ENCODE measurements at places on chromosomes 12 and 14.

DNA sequence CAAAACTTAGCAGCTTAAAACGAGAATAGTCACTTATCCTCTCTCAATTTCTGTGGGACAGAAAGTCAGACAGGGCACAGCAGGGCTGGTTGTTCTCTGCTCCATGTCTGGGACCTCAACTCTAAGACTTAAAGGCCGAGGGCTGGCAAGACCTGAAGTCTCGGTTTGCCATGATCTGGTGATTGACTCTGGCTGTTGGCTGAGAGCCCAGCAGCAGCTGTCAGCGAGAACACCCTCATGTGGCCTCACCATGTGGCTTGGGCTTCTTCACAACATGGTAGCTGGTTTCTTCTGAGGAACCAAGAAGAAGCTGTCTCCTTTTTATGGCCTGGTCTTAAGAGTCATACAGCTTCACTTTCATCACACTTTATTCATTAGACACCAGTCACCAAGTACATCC, 1.7 kb upstream of the VASH1 start:
- no peak for DNase-seq

DNA sequence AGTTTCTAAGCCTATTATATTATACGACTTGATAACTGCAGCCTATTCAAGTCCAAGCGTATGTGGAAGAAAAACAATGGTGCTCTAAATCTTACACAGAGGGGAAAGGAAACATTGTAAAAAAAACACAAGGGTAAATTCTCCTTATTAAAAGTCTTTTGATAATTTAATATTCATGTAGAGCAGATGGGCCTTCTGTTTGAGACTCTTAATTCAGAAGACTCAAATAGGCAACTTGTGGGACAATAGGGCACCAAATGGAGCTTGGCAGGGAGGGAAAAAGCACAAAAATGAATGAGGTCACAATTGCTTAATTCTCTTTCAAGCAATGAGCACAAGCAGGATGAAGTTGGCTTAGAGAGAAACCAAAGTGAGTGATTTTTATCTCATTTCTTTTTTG, 159.4 kb downstream of the NELL2 start:
- no peak for DNase-seq

DNA sequence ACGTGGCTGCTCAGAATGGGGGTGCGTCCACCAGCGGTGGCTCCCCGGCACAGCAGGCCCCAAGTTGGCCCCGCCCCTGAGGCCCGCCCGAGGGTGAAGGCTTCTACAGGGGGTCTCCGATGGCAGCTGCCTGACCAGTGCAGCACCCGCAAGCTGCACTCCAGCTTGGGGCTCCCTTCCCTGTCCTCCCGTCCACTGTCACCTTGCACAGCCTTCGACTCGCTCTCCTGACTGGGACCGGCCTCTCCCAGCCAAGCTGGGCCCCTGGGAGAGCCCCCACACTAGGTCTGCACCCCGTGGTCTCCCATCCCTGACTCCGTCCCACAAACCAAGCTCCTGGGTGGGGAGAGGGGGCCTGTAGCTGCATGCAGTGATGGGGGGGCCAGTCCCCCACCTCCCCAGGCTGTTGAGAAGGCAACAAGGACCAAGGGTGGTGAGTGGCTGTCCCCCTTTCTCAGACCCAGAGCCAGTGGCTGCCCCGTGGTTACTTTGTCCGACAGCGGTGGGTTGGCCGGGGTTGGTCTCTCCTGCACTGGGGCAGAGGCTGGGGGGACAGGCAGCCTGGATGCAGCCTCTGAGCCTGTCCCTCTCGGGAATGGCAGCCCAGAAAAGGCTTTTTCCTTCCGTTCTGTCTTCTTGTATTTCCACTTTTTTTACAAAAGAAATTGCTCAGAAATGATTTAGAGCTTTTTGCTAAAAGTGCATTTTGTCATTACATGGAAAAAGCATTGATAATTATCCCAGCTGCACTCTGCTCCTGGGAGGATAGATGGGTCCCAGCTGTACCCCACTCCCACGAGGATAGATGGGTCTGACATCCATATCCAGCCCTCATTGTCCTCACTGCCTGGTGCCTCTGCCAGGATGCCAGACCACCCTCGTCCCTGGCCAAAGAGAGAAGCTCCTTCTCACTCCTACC, 217.0 kb downstream of the KIF26A start:
- no peak for DNase-seq

GRCh38 chr12:76446090-76446489, 97.9 kb upstream of the BBS10 start:
- no peak for DNase-seq

DNA sequence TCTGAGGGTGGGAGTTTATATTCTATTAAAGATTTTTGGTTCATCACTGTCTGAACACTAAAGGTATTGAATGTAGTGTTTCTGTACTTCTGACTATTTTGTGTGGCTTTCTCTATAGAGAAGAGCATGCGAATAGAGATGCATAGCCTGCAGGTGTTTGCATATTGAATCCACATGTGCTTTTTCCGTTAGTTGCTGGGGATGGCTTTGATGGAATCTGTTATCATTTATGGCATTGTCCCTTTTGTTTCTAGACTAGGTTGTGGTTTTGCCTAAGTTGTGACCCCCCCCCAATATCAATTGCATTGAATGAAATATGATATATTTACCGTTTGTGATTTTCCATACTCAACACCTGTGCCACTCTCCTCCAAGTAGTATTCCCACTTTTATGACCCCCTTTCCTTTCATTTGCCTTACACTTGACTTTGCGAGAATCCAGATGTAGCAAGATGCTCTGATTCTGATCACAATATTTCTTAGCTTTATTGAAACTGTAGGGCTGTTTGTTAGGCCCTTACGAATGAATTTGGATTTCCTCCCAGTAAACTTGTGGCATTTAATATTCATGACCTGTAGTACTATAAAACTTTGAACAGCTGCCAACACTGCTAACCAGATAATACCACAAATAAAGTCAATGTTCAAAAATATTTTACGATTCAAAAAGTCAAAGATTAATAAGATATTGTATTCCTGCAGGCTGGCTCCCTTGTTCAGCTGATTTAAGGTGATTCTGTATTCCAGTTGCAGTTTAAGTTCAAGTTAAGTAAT, 176.4 kb downstream of the TMTC2 start:
- DNase-seq, result no peak

DNA sequence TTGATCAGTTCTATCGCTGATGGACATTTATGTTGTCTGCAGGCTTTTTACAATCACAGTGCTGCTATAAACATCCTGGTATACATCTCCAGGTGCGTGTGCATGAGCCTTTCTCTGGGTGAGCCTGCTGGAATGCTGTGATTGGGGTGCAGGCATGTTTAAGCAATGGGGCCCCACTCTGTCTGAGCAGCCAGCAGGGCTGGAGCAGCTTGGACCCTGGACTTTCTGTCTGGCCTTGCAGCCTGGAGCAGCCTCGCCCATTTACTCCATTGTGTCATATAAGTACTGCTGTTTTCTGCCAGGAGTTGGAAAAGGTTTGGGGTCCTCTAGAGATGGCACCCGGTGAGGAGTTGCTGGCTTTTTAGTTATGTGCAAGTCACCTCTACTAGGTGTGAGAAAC, 199.0 kb downstream of the KIF26A start:
- DNase-seq, result no peak

Measured in tibial nerve (tissue), 4 donors.